ENCODE measurements at places on chromosomes 1 and 21. TPM values are rescaled to one million over a fixed set of nuclear protein-coding genes. Genes with fewer than 3 reads are reported as not detected.
A peak's percentile ranks its signal among the peaks of the same experiment; 100 is the strongest.

- DNase-seq: no peak
These were observed 10.6 kb downstream of the G0S2 start for GRCh38 chr1:209685821-209686220.

- DNase-seq: peak; percentile 4
These were observed 556 bp downstream of the MECR start for GRCh38 chr1:29230204-29230552.

DNA sequence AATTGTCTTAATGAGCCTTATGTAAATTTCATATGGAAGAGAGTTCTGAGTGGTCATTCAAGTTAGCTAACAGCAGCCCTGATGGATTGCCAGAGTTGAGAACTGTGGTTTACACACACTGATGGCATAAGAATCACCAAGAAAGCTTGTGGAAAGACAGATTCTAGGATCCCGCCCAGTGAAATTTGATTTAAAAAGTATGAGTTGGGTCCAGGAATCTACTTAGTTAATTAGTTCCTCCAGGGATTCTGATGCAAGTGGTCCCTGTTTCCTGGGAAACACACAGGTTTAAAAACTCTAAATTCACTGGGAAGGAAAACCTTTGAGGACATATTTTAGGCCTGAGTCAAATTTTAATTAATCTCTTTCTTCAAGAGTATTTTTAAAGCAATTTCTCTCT, 144.3 kb downstream of the NTPCR start:
- no peak for DNase-seq

GBP6 gene
- total RNA-seq: not detected

DNA sequence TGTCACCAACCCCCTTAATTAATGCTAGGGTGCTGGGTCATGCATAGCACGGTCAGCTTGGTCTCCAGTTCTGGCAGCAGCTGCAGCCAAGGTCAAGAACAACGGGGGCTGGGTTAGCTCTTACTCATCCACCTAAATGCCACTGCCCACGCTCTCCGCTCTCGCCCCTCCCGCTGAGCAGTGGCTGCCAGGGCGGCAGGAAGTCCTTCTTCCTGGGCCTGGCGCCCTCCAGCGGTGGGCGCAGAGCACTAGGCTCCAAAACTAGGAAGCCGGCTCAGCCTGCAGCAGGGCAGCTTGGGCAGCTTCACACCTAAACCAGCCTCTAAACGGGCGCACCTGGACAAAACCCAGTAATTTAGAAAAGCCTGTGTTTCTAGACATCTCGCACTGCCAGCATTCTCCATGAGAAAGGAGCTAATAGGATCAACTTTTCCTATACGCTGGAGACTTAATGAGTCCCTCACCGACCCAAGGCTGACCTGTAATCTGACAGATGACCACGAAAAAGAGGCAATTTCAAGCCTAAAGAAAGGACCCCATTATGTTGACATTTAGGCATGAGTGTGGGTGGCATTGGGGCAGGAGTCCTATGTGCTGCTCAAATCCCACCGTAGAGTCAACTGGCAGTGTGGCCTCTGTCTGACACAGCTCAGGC, 78.4 kb upstream of the LRRN2 start:
- DNase-seq: peak; percentile 69

GRCh38 chr1:33397994-33398393, 32.9 kb downstream of the PHC2 start:
- DNase-seq: no peak

DNA sequence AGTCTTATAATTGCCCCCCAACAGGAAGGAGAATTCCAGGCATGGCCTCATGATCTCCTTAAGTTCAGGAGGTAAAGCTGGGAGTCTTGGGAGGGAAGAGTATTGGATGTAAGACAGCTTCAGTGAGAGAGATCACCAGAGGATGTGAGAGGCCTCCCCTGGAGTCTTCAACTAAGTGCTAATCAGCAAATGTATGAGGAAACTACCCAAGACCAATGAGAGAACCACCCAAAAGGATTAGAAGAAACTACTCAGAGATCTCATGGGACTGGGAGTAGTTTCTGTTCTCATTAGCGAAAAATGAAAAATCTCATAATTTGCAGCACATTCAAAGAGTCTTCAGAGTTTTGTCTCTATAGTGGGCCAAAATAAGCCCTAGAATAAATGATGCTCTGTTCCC, 36.6 kb upstream of the WNT2B start:
- no peak for DNase-seq

GRCh38 chr21:45719177-45719802, 75.8 kb downstream of the PCBP3 start:
- DNase-seq: no peak

TFF2 gene
- not detected for total RNA-seq

SLFNL1 gene
- not detected for total RNA-seq

MAST2 gene
- 25.5 TPM for total RNA-seq

DNA sequence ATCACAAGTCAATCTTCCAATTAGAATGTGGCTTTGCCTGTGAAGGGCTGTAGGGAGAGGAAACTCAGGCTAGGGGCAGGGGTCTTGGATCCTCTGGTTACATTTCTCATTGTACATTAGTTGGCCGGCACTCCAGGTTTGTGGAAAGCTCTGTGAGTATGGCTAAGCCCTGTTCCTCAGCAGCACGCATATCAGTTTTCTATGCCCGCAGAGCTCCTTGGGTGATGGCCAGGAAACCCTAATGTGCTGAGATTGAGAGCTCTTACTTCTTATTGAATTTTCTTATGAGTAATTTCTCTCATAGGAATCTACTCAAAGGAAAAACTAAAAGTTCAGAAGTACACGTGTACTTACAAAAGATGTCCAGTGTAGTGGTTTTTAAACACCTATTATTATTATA, 30.7 kb upstream of the STMN1 start:
- DNase-seq: no peak

- peak; percentile 50 for DNase-seq
These were observed 24.3 kb upstream of the BTG2 start for GRCh38 chr1:203281033-203281432.

DNA sequence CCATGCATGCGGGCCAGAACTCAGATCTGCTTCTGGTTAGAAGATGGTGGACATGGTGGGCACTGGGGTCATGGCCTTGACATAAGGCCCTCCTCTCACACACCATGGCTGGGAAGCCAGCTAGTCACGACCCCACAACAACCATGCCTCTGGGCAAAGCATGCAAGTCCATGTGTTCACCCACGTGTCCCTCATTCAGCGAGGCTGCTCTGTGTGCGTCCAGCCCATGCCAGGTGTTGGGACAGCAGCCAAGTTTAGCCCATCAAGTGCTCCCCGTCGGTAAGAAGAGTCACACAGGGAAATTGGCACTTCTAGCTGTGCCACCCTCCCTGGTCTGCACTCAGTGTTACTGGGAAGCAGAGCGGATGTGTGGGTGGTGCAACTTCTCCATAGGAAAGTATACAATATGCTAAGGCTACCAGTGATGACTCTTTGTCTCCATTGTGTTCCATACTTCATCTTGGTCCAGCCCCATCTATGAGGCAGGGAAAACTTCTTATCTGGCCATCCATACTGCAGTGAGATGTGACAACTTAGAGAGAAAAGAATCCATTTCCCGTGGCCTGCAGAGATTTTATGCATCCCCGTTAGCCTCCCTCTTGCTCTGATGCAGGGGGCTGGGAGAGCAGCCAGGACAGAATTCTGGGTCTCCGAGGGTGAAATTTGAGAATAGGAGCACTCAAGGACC, 198.0 kb downstream of the GRIK3 start:
- no peak for DNase-seq

GRCh38 chr1:109716570-109717090, 4.6 kb downstream of the GSTM5 start:
- DNase-seq: no peak
